ENCODE measurements at places on chromosomes 6 and 20.

GRCh38 chr6:107156617-107157016 lies 41.3 kb upstream of the BEND3 start:
- no peak for DNase-seq

GRCh38 chr6:25401711-25402110 lies 122.5 kb downstream of the CARMIL1 start:
- DNase-seq, result no peak

- DNase-seq, result no peak
These were observed 143.3 kb downstream of the NFATC2 start for GRCh38 chr20:51399006-51399890.

GRCh38 chr6:106381223-106381622 lies 20.7 kb downstream of the CRYBG1 start:
- no peak for DNase-seq

GRCh38 chr20:17882065-17882833 lies 86.3 kb downstream of the SNX5 start:
- no peak for DNase-seq

- no peak for DNase-seq
These were observed 136.3 kb upstream of the PRDM1 start for GRCh38 chr6:105949869-105950268.

DNA sequence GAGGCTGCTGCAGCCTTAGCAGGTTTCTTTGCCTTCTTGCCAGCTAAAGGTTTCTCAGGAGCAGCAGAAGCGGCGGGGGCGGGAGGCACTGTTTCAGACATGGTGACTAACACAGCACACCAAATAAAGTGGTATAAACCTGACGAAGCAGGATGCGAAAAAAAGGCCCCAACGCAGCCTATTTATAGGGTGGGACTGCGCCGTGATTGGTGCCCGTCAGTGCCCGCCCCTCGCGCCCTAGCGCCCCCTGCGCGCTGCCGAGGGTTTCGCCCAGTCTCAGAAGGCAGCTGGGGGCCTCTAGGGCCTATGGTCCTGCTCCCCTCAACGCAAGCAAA lies 55.0 kb downstream of the TRIM38 start:
- DNase-seq, result no peak

DNA sequence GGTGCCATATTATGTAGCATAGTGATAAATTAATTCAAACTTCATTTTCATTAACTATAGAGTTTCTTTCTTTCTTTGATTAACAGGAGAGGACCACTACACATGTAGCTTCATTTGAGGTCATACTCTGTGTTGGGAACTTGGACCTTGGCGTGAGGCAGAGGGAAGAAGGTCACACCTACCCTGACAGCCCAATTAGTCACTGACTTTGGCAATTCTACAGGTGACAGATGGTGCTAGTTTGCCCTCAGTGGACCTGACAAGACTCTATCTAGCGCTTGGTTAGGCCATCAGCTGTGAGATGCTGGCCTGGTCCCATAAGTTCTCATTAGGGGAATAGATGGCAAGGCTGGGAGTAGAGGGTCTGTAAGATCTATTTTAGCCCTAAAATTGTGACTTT lies 14.2 kb downstream of the SLX4IP start:
- DNase-seq, result no peak

GRCh38 chr20:7196481-7196880 lies 429.0 kb downstream of the BMP2 start:
- DNase-seq, result no peak

- no peak for DNase-seq
These were observed 722.2 kb upstream of the EYS start for GRCh38 chr6:66429210-66429609.

DNA sequence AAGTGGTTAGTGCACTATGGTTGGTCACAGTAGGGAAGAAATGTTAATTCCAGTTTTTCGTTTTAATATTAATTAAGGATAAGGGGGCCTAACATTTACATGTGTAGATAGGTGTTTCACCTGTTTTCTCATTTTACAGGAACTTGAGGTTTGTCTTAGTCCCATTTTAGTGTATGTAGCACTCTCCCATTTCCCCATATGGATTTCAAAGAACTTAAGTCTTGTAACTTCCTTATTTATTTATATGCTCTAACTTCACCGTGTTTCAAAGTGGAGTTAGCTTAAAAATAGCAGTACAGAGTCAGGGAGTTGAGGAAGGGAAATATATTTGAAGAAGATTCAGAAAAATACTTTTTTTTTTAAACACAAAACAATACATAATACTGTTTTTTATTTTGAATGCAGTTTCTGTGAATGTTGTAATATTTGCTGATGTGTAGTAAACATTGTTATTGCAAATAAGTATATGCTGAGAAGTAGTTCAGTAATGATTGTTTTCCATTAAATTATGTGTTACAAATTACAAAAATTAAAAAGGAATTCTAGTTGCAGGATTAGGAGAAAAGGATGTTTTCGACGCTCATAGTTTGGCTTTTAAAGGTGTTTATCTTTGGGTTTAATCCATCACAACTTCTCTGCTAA lies 3.5 kb downstream of the SCAF8 start:
- DNase-seq, result no peak

DNA sequence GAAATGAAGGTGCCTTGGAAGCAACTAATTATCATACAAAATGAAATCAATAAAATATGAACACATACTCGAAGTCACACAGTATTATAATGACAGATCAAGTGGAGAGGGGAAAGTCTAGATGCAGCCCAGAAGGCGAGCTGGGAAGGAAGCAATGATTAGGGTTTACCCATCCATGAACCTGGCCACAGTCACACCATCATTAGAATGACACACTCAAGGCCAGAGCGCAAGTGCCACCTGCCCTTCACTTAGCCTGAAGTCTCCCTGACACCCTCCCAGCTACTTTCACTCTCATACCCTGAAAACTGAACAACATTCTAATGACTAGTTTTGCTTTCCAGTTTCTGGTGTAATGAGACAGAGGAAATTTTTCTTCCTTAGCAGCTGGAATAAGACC lies 302.8 kb upstream of the JARID2 start:
- no peak for DNase-seq

GRCh38 chr20:22717466-22717865 lies 133.1 kb upstream of the FOXA2 start:
- DNase-seq, result no peak

DNA sequence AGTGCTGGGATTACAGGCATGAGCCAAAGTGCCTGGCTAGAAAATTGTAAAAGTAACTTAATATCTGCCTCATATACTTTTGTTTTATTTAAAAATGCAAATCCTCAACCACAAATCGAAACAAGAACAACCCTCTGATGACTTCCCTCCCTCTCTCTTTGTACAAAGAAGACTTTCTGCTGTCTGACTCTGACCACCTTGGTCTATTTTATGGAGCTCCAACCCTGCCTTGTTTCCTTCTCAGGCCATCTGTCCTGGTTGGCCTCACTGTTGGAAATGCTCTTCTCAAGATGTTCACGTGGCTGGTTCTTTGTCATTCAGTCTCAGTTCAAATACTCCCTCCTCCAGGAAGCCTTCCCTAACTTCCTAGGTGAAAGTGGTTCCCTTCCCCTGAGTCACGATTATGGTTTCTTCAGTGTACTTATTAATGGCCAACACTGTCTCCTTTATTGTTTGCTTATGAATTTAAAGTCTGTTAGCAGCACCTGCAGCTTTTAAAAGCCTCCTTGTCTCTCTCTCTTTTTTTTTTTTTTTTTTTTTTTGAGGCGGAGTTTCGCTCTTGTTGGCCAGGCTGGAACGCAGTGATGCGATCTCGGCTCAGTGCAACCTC lies 151.5 kb upstream of the SALL4 start:
- no peak for DNase-seq

GRCh38 chr20:59752101-59752586 lies 147.8 kb downstream of the PHACTR3 start:
- DNase-seq, result no peak

GRCh38 chr20:46062621-46063020 lies 27.1 kb downstream of the NCOA5 start:
- DNase-seq, result no peak

DNA sequence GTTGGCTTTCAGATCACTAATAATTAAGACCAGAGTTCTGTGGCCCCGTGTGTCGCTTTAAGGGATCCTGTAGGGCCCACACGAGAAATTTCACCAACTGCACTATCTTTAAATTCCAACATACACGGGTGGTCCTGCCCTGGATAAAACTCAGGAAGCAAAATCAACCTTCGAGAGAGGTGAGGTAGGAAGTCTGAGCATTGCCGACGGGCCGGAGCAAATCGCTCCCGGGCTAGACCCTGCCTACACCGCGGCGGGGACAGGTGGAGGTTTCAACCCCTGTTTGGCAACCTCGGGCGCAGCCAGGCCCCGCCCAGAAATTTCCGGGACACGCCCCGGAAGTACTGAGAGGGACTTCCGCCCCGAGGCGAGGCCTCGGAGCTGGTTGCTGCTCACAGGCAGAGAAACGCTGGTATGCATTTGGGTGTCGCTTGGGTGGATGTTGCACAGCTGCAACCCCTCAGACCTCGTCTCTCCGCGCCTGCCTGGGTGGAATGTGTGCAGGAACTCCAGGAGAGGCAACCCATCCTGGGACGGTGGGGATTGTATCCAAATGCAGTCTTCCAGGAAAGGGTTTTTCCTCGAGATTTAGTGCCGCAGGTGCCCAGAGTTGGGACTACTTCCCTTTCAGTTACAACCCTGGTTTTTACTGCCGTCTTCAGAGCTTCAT lies 19.9 kb downstream of the ZKSCAN8 start:
- peak; percentile 31 for DNase-seq

DNA sequence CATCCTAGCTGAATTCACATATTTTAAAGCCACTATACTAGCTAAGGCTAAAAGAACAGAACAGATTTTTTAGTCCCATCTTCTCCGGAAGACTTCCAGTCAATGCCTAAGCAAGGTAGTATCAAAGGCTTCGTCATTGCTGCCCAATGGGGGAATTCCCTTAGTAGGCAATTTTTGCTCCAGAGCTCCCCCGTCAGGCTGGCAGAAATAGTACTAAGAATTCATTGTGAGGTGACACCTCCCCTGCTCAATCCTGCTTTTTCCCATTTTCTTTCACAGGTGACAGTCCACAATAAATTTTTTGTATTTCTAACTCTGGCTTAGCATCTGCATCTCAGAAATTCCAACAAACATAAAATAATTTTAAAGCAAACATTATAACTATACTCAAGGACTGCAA lies 52.8 kb upstream of the SRSF6 start:
- DNase-seq, result no peak

- no peak for DNase-seq
These were observed 83.5 kb upstream of the CDYL start for GRCh38 chr6:4692664-4693063.

- no peak for DNase-seq
These were observed 409.9 kb upstream of the MARCKS start for GRCh38 chr6:113447088-113447831.

DNA sequence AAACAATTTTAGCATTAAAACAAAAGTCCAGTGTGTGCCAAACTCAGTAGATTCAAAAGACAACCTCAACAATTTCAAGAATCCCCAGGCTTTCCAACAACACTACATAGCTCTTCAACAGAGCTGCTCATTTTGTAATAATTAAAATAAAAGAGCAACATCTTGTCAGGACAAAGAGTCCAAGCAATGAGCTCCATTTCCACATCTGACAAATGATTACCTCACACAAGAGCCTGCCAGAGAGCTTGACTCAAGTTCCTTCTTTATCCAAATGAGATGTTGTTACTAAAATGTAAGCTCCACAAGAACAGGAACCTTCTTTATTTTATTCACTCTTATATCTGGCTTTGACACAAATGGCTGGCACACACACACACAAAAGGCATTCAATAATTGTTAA lies 449.8 kb downstream of the HACE1 start:
- DNase-seq, result no peak

GRCh38 chr6:20058912-20059311 lies 153.4 kb downstream of the MBOAT1 start:
- DNase-seq, result no peak

DNA sequence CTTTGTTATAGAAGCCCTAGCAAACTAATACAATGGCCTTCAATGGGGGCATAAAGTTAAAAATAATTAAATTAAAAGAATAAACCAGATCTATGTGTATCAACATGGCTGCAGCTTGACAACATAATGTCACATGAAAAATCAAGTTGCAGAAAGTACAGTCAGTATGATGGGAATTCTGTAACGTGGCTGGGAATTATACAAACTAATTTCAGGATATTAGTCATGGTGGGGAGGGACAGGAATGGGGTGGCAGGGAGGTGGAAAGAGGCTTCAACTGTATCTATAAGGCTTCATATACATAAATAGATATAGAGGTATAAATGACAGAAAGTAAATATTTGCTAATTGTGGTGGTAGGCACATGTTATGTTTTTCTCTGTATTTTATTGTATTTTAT lies 107.1 kb downstream of the UNC5CL start:
- DNase-seq, result no peak

GRCh38 chr6:35076997-35077712 lies 64.0 kb downstream of the TCP11 start:
- no peak for DNase-seq

DNA sequence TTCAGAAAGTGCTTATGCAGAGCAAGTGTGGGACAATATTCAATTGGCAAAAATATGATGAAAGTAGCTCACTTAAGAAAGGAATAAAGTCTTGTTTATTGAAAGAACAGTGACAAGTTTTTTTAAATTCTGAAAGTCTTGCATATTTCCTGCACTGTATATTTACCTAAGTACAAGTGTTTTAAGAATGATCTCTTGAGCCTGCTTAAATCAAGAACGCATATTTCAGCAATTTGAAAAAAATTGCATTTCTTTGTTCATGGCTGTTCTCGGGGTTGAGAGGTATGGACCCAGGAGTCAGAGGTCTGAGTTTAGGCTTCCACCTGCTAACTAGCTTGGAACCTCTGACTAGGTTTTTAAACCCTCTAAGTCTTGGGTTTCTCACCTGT lies 27.4 kb downstream of the SLC22A3 start:
- DNase-seq, result no peak

GRCh38 chr6:89670935-89671565 lies 32.5 kb upstream of the LYRM2 start:
- DNase-seq, result no peak

DNA sequence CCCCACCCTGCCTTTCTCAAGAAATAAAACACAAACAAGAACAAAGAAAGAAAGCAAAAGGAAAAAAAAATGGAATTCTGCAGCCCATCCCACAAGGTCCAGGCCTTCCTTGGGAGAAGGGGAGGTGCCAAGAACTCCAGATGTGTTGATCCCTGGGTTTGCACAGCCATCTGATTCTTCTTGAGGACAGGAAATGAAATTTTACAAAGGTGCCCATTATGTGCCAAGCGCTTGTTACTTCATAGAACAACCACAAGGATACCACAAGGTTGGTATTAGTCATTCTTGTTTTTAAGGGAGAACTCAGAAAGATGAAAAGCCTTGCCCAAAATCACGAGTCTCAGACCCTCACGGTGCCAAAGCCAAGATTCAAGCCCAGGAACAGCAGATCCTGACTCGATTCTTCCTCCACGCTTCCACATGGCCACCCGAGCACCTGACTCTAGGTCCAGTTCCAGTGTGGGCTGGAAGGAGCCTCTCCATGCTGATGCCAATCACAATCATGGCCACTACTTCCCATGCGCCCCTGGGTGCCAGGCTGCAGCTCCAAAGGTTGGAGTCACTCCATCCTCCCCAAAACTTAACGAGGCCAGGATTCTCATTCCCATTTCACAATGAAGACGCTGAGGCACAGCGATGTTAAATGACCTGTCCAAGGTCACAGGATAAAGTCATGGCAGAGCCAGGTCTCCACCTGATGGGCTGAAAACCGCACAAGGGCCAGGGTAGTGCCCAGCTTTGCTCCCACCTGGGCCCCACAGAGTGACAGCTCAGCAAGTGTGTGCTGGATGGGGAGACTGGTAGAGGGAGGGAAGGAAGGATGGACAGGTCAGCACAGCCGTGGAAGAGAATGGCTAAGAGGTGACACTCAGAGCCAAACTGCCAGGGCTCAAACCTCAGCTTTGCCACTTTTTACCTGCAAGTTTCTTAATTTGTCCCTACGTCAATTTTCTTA lies 66.7 kb upstream of the TOP1 start:
- DNase-seq, result no peak

GRCh38 chr6:26520237-26520849 lies 17.8 kb upstream of the HMGN4 start:
- no peak for DNase-seq
